ENCODE measurements at places on chromosomes 2 and 18.
A peak's percentile ranks its signal among the peaks of the same experiment; 100 is the strongest.

- DNase-seq = no peak
Observed at GRCh38 chr18:46385124-46385523, 271.9 kb downstream of the LOXHD1 start.

DNA sequence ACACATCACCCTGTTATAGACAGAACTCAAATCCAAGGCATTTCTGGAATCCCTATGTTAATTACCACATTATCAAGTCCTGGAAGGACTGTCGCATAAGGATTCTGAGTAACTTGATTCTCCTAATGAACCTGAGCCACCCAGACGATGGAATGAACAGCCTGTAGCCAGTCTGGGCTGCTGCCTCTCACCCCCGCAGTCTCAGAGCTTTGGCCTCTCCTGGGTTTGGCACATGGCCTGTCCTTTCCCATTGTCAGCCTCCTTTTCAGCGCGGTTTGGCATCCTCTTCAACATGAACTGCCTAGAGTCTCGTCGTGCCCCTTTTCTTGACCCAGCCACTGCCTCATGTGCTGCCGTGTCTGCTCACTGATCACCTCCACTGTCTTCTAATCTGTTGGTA lies 147.6 kb downstream of the SLC8A1 start:
- DNase-seq = no peak

DNA sequence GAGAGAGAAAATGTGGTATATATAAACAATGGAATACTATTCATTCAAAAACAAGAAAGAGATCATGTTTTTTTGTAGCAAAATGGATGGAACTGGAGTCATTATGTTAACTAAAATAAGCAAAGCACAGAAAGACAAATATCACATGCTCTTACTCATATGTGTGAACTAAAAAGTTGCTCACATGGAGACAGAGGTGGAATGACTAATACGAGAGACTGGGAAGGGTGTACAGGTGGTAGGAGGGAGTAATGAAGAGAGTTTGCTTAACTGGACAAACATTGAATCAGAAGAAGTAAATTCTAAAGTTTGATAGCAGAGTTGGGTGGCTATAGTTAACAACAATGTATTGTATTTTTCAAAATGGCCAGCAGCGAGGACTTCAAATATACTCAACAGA lies 1080.7 kb upstream of the CHAC2 start:
- no peak for DNase-seq

DNA sequence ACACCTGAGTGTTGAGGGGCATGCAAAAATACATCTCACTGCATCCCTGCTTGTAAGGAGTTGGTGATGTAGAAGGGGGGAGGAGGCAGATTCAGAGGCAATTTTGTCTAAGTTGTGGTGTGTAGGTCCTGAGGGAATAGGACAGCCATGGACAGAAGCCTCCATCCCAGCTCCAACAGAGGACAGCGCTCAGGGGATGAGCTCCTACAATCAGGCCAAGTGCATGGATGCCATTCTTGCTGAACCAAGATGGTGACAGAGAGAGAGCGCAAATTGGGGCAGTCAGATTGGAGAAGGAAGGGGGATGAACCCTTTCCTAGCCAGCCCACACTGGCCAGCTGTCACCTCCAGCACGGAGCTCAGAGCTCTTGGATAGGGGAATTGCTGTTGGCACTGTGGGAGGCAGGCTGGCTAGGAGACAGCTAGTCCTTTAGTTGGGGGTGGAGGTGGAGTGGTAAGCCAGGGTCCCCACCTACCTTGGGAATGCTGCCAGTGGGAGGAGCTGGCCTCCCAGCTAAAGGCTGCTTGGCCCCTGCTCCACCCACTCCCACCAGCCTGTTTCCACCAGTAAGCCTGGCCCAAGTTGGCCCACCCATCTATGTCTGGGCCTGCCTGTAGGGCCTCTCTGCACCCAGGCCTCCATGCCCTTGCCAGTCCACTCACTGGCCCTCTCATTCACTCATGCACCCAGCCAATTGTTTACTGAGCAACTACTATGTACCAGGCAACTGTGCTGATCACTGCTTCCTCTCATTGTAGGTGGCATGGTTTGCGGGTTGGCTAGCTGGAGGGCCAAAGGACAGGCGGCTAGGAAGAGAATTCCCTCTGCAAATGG lies 2.5 kb upstream of the PER2 start:
- DNase-seq = no peak

DNA sequence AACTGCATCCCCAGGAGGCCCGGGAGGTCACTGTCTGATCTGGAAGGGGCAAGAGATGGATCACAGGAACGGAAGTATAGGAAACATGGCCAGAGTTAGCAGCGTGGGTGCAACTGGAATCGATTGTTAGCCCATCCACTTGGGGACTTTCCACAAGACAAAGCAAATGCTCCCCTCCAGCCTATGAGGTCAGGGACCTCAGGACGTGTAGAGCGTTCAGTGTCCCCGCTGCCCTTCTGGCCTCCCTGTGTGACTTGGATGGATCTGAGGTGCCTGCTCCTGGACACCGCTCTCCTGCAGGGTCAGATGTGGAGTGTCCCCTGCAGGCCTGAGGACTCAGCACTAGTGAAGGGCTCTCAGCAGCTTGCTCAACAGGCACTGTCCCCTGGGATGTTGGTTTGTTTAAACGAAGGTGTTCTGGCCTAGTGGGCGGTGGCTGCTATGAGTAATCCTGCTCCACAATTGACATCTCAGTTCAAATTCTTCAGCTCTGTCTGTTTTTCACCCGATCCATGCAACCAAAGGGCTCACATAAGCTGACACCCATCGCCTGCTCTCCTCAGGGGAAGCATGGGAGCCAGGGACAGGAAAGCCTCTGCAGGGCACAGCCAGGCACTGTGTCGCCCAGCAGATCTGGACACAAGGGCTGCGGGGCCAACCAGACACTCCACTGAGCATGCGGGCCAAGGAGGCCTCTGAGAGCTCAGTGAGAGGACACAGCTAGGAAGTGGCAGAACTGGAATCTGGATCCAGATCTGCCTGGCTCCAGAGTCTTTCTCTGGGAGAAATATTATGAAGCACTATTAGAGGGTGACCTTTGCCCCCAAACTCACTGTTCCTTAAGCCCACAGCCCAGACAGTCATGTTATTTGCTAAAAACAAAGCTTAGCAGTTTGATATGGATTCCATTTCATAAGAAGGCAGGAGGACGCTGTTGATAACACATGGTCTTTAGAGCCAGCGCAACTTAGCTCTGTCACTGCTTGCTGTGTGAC lies 78.5 kb downstream of the RHOB start:
- DNase-seq = no peak

GRCh38 chr18:62586151-62586774 lies 63.4 kb downstream of the ZCCHC2 start:
- DNase-seq = peak; percentile 71

- no peak for DNase-seq
Observed at GRCh38 chr2:56369316-56369715, 185.5 kb downstream of the CCDC85A start.

DNA sequence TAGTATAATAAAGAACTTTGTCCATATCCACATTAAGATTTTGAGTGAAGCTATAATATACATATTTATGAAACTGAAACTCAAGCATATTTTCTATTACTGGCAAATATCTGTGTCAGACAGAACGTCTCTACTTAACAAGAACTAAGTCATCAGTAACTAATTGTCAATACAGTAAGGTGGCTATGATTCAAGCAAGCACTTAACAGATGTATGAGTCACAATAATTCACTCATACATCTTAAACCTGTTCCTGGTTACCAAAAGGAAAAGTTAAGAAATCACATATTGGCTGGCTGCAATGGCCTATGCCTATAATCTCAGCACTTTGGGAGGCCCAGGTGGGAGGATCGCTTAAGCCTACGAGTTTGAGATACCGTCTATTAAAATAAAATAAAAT lies 96.0 kb downstream of the SOS1 start:
- no peak for DNase-seq

Data from activated naive CD4-positive, alpha-beta T cell treated with anti-CD3 and anti-CD28 coated beads, Interleukin-2, amount 50 U/mL, for 72 hours (primary cell).